ELR (cell line): ENCODE measurements at places on chromosomes 1 and 21.

DNA sequence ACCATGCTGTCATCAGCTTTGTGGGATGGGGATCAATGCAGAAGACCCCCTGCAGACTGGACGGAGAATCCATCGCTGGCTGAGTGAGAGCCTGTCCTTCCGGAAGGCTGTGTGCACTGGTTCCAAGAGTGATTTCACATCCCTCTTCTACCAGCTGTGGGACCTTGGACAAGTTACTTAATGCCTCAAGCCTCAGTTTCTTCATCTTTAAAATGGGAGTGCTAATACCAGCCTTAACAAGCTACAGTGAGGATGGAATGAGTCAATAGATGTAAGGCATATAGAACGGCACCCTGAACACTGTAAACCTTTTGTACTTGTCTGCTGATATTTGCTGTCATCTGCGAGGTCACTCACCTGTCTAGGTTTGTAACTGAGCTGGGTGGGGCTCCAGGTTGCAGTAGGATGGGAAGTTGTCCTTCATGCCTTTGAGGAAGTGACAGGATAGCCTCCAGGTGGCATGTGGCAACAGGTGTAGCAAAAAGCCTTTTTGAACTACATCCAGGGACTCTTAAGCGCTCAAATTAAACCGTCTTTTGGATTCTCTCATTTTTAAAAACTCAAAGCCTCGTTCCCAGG lies 27.5 kb downstream of the TMEM51 start:
- DNase-seq, result no peak

DNA sequence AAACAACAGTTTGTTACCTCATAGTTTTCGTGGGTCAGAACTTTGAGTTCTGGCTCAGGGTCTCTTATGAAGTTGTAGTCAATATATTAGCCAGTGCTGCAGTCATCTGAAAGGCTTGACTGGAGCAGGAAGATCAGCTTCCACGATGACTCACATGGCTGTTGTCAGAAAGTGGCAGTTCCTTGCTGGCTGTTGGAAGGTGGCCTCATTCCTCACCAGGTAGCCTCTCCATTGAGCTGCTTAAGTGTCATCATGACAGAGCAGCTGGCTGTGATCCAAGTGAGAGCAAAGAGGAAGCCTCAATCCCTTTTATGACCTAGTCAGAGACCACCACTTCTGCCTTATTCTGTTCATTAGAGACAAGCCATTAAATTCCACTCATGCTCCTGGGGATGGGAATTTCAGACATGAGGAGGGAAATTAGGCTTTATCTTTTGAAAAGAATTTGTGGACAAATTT lies 5.6 kb downstream of the OSBPL9 start:
- peak; percentile 90 for DNase-seq

DNA sequence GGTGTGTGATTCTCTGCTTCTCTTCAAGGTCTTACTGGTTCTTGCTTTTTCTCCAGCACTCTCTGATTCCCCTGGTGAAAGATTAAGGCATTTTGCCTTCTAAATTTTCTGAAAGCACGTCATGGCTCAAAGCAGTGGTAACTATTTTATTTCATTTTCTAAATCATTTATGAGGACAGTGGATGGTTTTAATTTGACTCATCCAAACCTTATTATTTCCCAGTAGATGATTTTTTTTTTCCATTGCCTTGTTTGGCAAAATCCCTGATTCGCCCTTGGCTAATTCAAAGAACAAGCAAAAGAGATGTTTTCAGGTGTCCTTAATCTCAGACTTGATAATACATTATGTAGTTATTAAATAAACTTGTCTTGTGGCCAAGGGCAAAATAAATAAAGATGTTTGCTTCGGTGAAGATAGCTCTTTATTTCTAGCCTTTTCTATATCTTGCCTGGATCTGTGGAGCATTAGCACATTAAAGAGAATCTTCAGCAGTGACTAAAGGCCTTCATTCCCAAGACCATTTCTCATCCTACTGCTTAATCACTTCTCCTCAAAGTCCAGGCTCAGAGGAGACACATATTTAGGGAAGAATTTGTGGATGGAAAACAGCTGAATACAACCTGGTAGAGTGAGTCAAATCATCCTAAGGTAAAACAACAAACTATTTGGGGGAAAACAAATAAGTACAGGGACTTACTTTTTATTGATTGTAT lies 359.8 kb downstream of the DUSP10 start:
- DNase-seq, result peak; percentile 24

DNA sequence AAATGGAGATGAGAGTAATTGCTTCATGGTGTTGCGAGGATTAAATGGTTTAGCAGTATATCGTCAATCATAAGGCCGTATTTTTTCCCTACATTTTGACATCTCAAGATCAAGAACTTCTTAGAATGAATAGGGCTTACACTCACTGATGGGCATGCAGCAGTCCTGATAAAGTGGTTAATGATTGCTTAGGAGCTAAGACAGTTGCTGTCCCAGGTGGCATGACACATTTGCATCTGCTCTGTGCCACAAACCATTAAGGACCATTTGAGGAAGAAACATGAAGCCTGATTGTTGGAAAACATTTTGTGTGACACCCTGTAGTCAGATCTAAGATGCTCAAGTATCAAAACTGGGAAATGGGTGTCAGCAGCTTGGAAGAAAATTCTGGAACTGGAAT lies 81.0 kb upstream of the SGIP1 start:
- DNase-seq, result no peak

DNA sequence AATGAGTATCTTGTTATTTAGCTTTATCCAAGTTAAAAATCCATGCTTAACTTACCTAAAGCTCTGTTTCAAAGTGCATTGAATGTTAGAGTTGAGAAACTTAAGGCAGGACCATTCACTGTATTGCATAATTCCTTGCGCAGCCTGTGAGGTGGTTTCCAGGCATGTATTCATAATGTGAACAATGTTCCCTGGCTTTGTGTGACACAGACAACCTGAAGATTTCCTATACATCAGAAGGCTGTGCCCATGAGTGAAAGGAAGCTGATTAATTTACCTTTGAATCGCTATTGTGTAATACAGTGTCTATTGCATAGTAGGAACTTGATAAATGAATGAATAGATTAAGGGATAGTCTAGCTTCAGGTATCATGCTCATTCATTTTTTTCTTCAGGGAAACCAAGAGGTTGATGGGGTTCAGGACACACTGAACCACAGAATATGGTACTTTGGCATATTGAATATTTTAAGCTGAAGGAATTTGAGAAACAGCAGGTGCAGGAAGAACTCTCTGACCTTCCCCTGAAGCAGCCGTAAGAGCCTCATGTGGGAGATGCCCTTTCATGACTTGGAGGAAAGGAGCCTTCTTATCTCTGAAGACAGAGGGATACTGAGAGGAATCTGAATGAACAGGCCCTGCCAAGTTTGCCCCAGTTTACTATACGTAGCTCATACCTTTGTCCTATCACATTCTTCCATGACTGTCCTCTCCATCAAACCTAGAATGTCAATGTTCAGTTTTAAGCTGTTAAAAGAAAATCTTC lies 88.6 kb upstream of the GNG12 start:
- DNase-seq, result peak; percentile 12

DNA sequence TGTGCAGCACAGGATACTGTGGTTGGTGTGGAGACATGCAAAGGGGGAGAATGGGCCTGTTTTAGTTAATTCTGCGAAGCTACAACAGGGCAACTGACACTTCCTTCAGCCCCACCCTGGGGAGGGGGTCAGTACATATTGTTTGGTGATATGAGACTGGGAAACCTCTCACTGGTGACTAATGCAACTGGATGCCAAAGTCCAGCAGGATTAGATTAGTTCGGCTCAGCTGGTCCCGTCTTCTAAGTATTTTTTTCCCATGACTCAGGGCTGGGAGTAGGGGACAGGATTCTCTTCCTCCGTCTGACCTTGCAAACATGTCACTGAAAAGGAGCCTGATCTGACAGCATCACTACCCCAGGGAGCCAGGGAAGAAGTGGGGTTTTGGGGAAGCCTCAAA lies 43.0 kb downstream of the PLXNA2 start:
- DNase-seq, result peak; percentile 97

DNA sequence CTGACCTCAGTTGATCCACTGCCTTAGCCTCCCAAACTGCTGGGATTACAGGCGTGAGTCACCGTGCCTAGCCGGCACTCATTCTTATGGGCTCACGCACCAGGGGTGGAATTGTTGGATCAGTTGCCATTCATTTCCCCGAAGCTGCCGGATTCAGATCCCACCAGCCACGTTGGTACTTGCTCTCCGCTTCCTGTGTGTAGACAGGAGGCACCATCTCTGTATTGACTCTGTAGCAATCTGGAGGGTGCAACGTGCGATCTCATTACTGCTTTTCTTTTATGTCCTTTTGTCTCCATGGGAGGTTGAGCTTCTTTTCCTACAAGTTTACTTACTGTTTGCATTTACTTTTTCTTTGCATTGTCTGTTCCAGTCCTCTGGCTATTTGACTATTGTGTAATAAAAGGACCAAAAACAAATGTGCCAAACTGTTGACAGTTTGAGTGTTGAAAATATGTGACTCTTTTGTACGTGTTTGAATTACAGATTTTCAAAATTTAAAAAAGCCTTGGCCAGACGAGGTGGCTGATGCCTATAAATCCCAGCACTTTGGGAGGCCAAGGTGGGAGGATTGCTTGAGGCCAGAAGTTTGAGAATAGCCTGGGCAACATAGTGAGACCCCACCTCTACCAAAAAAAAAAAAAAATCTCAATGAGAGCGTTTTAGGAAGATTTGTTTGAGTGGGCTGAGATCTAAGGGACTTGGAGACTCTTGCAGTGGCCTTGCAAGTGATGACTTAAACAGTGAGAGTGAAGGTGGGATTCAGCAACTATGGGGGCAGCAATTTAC lies 39.1 kb downstream of the SPSB1 start:
- no peak for DNase-seq

- peak; percentile 86 for DNase-seq
Observed at GRCh38 chr1:68111519-68112436, 61.4 kb upstream of the DIRAS3 start.

DNA sequence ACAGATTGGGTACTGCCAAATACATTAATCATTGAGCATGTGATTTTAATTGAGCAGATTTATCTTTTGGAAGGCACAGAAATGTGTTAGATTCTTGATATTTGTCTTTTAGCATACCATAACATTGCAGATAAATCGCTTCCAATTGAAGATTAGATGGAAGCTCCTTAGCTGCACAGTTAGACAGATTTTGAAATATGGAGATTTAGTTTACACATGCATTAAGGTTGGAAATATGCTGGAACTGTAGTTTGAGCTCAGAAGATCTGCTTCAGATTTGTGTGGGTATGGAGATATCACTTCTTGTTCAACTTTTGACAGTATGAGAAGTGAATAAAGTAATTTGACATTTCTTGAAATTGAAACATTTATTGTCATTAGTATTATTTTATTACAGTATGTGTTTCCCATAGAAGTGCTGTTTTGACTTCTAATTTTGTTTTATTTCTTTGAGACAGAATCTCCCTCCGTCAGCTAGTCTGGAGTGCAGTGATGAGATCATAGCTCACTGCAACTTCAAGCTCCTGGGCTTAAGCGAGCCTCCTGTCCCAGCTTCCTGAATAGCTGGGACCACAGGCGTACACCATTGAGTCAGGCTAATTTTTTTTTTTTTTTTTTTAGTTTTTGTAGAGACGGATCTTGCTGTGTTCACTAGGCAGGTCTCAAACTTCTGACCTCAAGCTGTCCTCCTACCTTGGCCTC lies 29.1 kb downstream of the THRAP3 start:
- peak; percentile 79 for DNase-seq

GRCh38 chr1:6185151-6185550 lies 5.0 kb upstream of the CHD5 start:
- DNase-seq, result peak; percentile 73

DNA sequence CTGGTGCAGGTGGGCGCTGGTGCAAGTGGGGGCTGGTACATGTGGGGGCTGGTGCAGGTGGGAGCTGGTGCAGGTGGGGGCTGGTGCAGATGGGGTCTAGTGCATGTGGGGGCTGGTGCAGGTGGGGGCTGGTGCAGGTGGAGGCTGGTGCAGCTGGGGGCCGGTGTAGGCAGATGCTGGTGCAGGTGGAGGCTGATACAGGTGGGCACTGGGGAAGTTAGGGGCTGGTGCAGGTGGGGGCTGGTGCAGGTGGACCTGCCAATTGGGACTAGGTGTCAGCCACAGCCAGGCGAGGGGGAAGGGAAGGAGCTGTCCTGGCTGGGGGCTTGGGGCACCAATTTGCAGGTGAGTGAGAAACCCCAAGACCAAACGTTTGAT lies 46.5 kb upstream of the TLR5 start:
- no peak for DNase-seq

DNA sequence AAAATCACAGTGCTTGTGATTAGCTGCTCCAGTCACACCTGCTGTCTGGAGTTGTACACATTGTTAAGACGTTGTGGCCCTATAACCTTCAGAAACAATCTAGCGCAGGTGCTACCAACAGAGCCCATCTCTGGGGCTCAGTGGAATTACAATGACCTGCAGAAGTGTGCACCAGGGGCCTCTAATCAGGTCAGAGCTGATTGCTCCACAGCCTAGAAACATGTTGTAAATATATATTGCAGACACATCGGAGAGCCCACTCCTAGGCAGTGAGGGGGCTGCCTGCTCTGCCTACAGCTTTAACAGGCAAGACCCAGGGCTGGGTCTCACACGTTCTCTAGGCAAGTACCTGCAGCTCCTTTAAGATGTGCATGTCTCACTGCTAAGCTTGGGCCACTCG lies 302.0 kb downstream of the SIPA1L2 start:
- no peak for DNase-seq

GRCh38 chr1:217617126-217617525 lies 13.8 kb downstream of the GPATCH2 start:
- no peak for DNase-seq

DNA sequence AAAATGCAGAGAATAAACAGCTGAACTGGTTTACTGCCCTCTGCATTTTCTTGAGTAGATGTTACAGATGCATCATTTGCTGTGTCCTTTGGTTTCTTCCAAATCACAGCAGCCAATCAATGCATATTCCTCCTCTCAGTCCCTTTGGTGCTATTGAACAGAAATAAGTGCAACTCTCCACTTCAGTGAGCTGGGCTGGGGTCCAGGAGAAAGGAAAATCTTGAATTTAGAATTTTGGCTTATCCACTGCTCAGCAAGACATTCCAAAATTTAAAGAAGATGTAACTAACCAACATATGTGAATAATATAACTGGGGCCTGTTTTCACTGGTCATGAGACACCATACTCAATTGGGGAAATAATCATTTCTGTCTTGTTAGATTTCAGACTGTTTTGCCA lies 39.2 kb downstream of the PRMT6 start:
- DNase-seq, result no peak

DNA sequence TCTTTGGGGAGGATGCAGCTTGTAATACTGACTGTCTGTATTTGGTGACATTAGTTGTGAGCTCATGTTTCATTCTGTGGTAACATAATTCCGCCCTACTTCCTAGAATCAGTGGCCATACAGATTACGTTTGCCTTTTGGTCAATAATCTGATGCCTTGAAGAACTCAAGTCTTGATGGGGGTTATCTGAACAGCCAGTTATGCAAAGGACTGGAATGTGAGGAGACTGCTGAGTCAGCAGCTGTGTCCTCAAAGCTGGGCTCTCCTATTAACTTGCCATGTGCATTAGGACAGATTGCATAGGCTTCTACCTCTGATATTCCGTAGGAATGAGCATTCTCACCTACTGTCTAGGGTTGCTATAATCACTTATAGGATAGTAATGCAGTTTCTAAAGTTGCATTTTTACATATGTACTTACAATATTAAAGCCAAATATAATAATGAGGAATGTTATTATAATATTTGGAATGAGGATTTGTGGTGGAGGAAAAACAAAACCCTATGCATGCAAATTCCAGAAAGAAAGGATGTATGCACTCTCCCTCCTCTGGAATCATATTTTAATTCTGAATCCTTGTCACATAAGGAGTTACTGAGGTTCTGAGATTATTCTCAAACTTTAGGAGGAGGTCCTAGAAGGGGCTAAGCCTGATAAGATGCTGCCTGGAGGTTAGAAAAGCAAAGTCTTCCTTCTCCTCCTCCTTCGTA lies 116.0 kb downstream of the NOS1AP start:
- DNase-seq, result no peak

- peak; percentile 77 for DNase-seq
Observed at GRCh38 chr1:32988665-32989064, 24.1 kb upstream of the RNF19B start.
